ENCODE measurements at places on chromosomes 2 and 18.

GRCh38 chr2:101027852-101028251 is 25.8 kb downstream of the RPL31 start:
- DNase-seq, result no peak

- DNase-seq, result no peak
These were observed 119.4 kb downstream of the LPIN1 start for GRCh38 chr2:11865805-11866204.

DNA sequence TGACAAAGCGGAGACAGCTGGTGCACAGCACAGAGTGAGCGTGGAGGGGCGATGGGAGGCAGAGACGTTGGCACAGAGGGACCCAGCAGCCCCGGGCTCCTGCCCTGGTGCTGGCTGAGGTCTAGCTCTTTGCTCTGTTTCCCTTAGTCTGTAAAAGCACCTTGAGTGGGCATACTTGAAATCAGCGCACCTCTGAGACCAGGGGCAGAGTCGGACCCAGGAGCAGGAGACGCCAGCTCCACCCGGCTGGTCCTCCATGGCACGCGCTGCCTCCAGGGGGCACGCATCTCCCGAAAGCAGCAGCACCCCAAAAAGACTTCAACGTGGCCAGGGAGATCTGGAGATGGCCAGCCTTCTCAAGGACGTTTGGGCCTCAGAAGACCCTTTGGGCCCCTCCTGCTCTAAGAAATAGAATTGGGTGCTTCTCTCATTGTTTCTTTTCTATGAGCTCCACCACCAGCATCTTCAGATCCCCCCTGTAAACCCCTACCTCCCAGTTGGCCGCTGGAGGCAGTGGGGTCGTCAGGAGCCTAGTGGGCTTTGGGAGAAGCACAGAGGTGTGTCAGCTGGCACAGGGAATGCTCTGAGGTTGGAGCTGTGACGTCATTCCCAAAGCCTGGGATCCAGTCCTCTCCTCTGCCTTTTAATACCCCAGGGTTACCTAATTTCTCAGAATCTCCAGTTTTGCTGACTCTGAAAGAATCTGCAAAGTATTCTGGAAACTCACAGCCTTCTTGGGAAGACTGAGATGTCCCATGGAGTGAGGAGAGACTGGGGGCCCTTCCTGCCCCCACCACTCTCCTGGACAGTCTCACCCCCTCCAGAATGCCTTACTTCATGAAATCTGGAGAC is 58.9 kb downstream of the CIB4 start:
- no peak for DNase-seq

GRCh38 chr18:75114231-75114764 is 94.6 kb downstream of the PTGR3 start:
- no peak for DNase-seq

DNA sequence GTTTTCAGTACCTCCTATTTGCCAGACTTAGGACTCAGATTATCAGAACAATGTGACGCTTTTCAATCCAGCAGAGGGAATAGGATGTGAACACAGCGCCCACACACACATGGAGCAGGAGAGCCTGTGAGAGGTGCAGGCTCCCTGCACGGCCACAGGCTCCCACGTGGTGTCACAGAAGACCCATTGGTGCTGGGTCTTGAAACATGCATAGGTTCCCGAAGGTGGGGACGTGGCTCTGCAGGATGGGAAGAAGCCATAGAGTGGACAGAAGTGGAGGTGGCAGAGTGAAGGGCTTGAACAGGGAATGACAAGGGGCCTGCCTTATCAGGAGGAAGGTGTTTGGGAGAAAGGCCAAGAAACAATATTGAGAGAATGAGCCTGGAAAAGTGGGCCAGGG is 78.5 kb upstream of the BCL2L11 start:
- no peak for DNase-seq

DNA sequence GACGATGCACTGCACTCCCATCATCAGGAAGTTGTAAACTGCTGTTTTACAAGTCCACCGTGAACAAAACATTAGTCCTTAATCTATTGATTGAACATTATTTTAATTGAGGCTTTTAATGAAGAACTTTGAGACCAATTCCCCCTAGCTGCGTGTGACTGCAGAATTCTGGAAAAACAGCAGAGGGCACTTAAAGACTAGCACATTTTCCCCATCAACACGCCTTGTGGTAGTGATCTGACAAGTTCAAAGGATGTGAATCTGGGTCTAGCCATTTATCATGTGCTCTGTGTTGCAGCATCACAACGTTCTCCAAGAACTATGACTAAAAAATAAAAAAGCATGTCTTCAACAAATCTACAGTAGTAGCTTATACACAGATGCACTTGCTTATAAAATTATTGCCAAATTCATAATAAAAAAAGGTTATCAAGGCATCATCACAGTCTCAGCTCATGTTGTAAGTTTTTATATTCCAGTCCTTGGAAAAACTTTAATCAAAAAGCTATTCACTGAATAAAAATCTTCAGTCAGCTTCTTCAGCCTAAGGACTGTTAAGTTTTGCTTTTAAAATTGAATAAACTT is 35.8 kb downstream of the SKOR2 start:
- no peak for DNase-seq

GRCh38 chr2:110816404-110817365 is 84.3 kb downstream of the ACOXL start:
- no peak for DNase-seq

GRCh38 chr18:1663879-1664705 is 759.4 kb downstream of the ADCYAP1 start:
- DNase-seq, result no peak

DNA sequence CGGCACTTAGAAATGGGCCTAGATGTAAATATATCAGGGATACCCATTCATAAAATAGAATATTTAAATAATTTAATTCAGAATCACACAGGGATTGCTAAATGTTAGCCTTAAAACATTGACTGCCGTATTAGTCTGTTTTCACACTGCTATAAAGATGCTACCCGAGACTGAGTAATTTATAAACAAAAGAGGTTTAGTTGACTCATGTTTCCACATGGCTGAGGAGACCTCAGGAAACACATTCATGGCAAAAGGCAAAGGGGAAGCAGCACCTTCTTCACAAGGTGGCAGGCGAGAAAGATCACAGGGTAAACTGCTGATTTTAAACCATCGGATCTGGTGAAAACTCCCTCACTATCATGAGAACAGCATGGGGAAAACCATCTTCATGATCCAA is 223.6 kb upstream of the GULP1 start:
- DNase-seq, result no peak
